ENCODE measurements at places on chromosomes 1 and 21.
A peak's percentile ranks its signal among the peaks of the same experiment; 100 is the strongest.

GRCh38 chr1:41318135-41318534 lies 43.1 kb upstream of the FOXO6 start:
- no peak for DNase-seq

DNA sequence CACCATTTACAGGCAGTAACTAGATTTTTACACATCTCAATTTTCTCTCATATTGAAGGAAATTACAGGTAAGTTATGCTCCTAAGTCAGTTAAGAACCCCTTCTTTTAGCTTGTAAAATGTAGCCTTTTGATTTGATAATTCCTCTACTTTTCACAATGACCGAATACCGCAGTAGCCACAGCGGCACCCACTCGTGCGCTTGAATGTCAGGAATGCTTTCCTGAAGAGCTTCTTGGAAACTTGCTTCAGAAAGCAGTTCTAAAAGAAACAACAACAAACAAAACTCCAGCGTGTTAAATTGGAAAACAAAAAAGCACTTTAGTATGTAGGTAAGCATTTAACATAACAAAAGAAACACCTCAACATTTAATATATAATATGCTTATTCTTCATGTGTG lies 9.9 kb upstream of the DNTTIP2 start:
- no peak for DNase-seq

DNA sequence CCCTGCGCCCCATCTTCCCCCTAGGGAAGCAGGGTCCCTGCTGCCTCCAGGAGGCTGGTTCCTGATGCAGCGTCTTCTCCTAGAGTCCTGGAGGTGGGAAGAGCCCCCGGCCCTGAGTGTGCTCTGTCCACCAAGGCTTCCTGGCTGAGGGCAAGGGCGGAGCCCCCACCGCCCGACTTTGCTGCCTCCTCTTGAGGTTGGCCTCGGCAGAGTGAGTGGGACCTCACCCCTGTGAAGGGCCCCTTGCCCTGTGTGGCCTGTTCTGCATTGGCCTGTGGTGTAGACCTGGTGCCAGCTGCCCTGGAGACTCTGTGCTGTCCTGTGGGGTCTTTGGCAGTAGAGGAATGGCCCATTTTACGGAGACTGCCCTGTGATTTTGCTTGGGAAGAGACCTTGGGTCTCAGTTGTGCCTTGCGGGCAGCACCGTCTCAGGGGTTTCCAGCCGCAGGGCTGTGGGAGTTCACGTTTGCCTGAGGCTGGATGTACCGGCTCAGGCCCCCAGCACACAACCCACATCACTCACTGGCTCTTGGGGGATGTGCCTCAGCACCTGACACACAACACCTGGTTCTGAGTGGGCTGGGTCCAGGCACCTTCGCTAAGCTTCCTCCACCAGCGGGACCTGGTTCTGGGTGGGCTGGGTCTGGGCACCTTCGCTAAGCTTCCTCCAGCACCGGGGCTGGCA lies 73.6 kb downstream of the SKI start:
- no peak for DNase-seq

DNA sequence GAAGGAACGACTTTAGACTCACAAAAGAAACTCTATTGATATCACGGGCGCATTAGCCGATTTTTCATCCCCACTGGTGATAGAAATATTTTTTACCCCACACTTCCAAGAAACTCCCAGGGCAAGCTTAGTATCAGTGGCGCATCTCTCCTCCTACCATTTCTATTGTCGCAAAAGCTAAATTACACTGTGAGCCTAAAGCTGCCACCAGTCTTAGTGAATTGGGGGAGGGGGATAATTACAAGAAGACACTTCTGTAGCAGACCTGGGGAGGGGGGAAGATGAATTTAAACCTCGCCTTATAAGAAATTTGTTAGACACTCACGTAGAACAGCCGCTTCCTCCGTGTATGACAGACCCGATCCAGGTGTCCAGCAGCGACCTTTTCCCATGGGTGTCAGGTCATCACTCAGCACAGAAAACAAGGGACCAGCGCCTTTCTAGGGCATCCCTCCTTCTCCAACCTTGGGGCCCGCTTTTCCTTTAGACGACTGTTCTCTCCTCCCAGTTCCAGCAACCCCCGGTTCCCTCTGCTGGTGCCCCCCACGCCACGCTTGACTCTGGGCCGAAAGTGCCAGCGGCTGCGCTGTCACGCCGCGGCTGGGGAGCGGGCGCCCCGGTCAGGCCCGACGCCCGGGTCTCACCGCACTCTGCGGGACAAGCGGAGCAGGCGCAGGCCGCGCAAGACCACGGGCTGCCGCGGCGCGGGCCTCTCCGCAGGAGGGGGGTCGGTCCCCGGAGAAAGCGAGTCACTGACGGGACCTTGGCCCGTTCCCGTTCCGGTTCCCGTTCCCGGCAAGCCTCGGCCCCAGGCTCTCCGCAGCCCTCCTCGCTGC lies 821 bp downstream of the PHC2 start:
- peak; percentile 26 for DNase-seq

DNA sequence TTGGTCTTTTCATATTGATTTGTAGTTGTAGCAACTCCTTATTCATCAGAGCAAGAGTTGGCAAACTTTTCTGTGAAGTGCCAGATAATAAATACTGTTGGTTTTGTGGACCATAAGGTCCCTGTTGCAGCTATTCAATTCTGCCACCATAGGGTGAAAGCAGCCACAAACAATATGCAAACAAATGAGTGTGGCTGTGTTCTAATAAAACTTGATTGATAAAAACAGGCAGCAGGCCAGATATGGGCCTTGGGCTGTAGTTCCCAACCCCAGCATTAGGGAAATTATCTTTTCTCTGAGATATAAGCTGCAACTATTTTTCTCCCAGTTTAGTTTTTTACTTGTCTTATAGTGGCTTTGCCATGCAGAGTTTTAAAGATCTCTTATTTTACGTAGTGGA lies 469.2 kb downstream of the SMYD3 start:
- no peak for DNase-seq

DNA sequence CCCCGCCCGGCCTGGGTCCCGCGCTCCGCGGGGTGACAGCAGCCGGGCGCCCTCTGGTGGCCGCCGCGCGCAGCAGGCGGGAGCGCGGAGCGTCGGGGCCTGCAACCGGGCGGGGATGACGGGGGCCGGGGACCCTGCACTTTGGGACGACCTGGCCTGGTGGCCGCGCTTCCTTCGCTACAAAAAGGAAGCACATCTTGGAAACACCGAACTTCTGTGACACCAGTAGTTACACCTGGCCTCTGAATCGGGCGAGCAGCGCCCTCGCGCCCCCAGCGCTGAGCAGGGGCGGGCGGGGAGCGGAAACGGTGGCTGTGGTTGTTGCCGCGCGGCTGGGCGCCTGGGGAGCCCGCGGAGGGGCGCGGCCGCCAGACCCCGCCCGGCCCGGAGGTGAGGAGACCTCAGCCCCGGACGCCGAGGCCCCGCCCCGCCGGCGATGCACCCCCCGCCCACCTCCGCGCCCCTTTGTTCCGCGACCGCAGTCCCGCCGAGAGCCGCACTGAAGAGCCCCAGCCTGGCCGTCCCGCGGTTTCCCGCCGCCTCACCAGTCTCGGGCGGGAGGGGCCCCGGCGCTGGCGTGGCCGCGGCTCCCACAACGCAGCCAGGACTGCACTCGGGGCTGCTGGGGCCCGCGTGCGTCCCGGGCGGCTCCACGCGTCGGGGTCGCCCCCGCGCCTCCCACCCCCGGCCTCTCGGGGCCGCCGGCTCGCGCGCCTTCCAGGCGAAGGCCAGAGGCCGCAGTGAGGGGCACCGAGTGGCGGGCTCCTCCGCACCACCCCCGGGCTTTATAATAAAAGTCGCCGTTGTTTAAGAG lies 59.3 kb downstream of the H3-3A start:
- DNase-seq = peak; percentile 63

DNA sequence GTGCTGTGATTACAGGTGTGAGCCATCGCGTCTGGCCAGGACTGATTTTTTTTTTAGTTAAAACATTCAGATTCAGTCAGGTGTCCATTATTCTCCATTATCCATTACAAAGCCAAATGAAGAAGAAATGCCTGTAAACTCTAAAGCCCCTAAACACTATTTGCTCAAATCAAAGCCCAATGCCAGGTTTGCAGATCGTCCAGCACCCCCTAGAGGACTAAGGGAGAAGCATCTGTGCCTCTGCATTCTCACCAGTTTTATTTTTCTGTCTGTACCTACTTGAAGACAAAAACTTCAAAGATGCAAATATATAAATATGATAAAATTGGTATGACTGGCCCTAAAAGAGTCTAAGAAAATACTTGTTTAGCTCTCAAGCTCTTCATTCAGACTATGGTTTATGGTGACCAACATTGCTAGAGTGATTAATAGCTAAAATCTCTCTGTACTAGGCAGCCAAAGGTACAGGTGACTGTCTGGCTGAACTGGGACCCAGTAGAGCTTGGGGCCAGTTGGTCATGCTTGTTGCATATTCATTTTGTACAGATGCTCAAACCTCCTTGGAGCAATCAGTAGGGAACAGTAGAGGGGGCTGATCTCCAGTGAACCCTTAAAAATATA lies 138.4 kb downstream of the SYT2 start:
- DNase-seq = no peak

DNA sequence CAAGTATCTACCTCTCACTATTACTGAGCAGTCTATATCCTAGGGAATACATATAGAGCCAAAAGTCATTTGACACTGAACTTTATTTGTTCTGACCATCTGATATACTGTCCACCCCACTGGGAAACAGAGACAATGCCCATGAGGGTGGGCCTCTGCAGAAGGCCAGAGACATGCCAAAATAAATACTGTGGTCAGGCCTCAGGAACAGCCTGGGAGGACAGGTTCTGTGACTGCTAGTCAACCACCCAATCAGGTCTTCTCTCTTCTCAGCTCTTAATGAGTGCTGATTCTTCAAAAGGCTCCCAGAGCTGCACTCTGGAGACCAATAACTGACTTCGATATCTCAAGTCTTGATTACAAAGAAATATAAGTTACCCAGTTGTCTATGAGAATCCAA lies 5.5 kb upstream of the ANKRD35 start:
- DNase-seq = no peak

- DNase-seq = no peak
Measured at GRCh38 chr1:82179131-82179530, 378.4 kb downstream of the ADGRL2 start.

GRCh38 chr1:152111515-152111968 lies 3.7 kb downstream of the TCHH start:
- peak; percentile 24 for DNase-seq

GRCh38 chr21:29085106-29085752 lies 11.8 kb upstream of the CCT8 start:
- DNase-seq = no peak
